ENCODE measurements at places on chromosomes 7 and 10. TPM values are rescaled to one million over a fixed set of nuclear protein-coding genes. Genes with fewer than 3 reads are reported as not detected.

PLXNA4 gene
- total RNA-seq: 0.01 TPM

BHLHA15 gene
- total RNA-seq: 6.1 TPM

ZSCAN25 gene
- 16.8 TPM for total RNA-seq

CLCN1 gene
- total RNA-seq: not detected

Data from HepG2 (cell line).